ENCODE measurements at places on chromosomes 7 and 10.

DNA sequence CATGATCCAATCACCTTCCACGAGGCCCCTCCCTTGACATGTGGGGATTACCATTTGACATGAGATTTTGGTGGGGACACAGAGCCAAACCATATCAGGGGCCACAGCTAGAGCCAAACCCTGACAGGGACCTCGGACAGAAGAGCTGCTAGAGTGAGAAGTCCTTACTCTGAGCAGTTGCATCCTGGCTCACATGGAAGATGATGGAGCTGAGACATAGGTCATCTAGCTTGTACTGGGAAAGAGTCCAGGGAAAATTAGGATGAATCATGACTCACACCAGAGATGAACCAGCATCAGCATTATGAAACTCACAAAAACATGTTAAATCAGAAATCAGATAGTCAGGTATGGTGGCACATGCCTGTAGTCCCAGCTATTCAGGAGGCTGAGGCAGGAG lies 12.8 kb upstream of the FMC1 start:
- no peaks in the 10 kb centered on the region for H3K4me1 ChIP-seq
- DNase-seq, result no peak
- H3K36me3 ChIP-seq, result no peaks in the 10 kb centered on the region

DNA sequence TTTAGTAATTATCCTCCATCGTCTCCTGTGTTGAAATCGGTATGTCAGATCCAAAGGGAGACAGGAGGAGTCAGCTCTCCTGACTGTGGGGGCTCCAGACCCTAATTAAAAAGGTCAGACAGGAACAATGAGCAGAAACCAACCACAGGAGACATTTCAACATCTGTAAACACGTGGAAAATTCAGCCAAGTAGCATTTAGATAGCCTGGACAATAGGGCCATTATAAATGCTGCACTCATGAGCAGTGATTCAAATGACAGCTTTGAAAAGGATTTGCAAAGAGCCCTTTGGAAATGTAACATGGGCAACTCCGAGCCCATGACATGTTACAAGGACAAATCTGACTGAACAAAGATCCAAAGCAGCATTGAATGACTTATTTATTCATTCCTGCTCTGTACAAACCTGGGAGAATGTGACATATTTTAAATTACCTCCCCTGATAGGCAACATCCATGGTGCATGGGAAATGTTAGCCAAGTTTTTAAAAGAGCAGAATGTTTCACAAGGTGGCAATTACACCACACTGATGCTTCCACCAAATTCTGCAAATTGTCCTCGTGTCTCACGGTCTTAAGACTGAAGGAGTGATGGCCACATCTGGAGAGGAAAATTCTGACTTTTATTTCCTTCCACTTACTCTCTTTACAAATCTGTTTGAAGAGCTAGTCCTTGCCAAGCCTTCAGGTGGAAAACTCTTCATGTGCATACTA lies 113.3 kb upstream of the KMT2E start:
- peaks cover 16% of the 10 kb centered on the region for H3K4me1 ChIP-seq
- no peak overlapping the region for H3K27ac ChIP-seq
- no peak for DNase-seq
- no peaks in the 10 kb centered on the region for H3K27me3 ChIP-seq

- H3K4me1 ChIP-seq, result no peaks in the 10 kb centered on the region
- no peak overlapping the region for H3K4me3 ChIP-seq
- H3K36me3 ChIP-seq, result no peaks in the 10 kb centered on the region
- no peaks in the 10 kb centered on the region for H3K27me3 ChIP-seq
Observed at GRCh38 chr7:83362871-83363550, 200.3 kb upstream of the PCLO start.

GRCh38 chr7:4681886-4682620 lies at the start of gene FOXK1:
FOXK1 (plus strand) TSS chr7:4682295; CDS start chr7:4682309, 14 bp downstream.
- peaks cover 27% of the 10 kb centered on the region for H3K4me1 ChIP-seq
- DNase-seq, result peak; percentile 49

DNA sequence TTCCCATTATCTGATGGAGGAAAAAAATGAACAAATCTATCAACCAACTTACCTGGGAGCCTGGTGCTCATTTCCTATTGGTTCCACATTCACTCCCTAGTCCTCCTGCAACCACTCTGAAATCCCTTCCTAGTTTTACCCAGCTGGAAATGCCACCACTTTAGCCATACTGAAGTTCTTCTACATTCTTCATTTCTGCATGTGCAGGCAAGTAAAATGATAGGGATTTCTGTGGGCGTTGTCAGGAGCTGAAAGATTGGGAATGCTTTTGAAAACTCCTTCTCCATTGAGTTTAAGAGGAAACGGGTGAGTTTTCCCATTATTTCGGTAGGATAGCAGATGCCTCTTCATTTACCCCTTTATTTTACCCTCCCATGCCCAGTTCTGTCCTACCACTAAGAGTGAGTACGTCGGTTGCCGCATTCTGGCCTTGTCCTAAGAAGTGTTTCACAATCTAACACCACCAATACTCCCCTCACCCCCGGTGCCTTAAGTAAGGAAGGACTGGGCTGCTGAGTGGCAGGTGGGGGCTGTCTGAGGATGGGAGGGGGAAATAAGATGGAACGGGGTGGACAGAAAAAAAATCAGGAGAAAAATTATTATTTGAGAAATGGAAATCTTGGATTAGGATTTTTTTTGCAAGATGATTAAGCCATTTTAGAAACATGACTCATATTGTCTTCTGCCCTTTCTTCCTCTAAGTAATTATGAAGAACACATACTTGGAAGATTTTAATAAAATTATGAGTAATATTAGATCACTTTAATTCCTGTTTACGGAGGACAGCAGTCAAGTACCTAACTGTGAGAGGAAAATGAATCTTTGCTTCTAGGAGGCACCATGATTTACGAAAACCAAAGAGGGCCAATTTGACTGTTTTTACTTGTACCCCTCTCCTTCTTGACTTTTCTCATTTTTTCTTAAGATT lies 13.2 kb upstream of the TAS2R60 start:
- no peaks in the 10 kb centered on the region for H3K27me3 ChIP-seq
- no peak overlapping the region for H3K4me3 ChIP-seq
- peaks cover 12% of the 10 kb centered on the region for H3K36me3 ChIP-seq
- H3K27ac ChIP-seq, result peak overlapping the region; percentile 70

DNA sequence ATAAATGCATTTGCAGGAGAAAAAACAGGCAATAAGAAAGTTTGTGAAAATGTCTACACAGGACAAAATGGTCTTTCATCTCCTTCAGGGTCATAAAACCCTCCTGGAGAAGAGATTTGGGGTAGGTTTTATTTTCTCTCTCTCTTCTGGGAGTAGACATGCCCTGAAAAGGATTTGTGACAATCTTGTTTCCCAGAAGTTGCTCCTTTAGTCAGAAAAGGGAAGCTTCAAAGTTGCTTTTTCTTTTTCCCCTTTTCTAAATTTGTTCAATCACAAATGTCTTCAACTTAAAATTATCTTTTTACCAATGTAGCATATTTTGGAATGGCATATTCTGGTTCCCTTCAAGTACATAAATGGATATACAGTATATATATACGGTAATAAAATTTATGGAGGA lies 9.4 kb upstream of the ANKRD22 start:
- no peak for DNase-seq
- H3K27ac ChIP-seq, result no peak overlapping the region
- no peak overlapping the region for H3K4me3 ChIP-seq

- H3K4me1 ChIP-seq, result no peaks in the 10 kb centered on the region
- DNase-seq, result no peak
- H3K27me3 ChIP-seq, result no peaks in the 10 kb centered on the region
- no peaks in the 10 kb centered on the region for H3K36me3 ChIP-seq
- H3K4me3 ChIP-seq, result no peak overlapping the region
Observed at GRCh38 chr10:110698782-110699201, 54.7 kb downstream of the RBM20 start.

DNA sequence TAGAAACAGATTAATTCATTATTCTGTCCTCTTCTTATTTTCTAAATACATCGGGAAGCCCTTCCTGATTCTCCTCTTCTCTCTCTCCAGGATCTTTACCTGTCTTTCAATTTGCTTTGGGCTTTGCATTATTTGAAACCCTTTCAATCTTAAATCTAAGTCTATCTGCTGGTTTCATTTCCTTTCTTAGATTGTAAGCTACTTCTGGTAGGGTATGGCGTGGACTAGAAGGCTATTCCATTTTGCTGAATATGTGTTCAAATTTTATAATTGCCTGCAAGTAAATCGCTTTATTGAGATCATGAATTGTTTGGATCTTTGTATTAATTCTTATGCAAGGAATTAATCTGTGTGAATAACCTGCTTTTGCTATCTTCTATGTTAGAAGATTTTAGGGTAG lies 11.1 kb downstream of the STAM start:
- H3K36me3 ChIP-seq, result peaks cover 14% of the 10 kb centered on the region
- no peak overlapping the region for H3K4me3 ChIP-seq
- H3K4me1 ChIP-seq, result peaks cover 2% of the 10 kb centered on the region
- H3K27ac ChIP-seq, result no peak overlapping the region
- H3K27me3 ChIP-seq, result no peaks in the 10 kb centered on the region

DNA sequence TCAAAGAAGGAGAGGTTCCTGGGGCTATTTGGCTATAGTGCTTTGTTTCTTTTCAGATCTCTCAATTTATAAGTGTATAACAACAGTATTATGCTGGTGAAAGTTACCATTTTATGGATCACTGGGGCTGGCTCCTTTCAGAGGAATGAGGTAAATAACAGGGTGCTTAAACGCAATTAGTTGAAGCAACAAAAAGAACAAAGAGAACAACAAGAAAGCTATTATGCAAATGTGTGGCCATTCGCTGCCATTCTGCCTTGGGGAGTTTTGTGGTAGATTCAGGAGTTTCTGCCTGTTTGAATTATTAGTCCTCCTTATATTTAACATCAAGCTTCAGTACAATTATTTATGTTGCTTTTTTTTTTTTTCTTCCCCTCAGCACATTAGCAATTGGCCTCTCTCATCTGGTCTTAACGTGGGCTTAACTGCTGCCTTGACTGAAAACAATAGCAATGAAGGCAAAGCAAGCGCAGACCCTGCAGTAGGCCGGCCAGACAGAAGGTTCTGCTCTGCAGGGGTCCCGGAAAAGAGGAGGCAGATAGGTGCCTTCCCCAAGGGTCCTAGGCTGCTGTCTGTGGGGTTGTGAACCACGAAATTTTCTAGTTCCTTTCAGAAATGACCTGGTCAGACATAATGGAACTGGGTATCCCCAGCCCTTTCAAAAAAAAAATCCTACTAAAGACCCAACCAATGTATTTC lies 339.9 kb upstream of the PODXL start:
- H3K36me3 ChIP-seq, result no peaks in the 10 kb centered on the region
- DNase-seq, result no peak
- H3K4me3 ChIP-seq, result no peak overlapping the region
- H3K27me3 ChIP-seq, result no peaks in the 10 kb centered on the region

DNA sequence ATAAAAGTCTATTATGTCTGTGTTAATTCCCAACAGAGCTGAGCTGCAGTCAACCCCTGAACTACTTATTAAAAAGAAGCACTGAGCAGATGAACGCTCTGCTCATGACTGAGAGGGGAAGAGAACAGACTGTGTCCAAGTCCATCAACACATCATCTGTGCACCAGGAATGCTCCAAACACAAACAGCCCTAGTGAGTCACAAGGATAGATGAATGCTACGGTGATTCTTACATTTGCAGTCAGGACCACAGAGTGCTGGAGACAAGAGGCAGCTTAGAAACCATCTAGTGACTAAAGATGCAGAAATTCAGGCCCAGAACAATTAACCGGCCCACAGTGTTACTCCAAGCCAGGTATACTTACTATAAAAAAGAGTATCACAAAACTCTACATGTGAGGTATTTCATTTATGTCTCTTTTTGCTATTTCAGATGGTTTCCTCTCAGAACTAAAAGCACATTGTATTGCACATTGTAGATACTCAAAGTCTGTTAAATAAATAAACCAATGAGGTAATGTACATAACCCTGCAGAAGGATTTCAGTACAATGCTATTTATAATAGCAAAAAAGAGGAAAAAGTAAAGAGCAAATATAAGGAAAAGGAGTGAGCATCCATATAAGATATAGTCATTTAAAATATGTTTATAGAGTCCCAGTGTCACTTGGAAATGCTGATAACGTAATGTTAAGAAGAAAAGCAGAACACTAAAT lies 159.2 kb downstream of the KCNMA1 start:
- no peak overlapping the region for H3K27ac ChIP-seq
- no peaks in the 10 kb centered on the region for H3K27me3 ChIP-seq
- H3K4me1 ChIP-seq, result no peaks in the 10 kb centered on the region
- DNase-seq, result no peak
- no peaks in the 10 kb centered on the region for H3K36me3 ChIP-seq

GRCh38 chr7:20647908-20648776 lies 32.7 kb downstream of the ABCB5 start:
- H3K4me3 ChIP-seq, result no peak overlapping the region
- no peak for DNase-seq
- H3K27me3 ChIP-seq, result no peaks in the 10 kb centered on the region
- no peaks in the 10 kb centered on the region for H3K36me3 ChIP-seq
- H3K27ac ChIP-seq, result no peak overlapping the region

GRCh38 chr10:55653531-55653930 lies 707.5 kb downstream of the ZWINT start:
- H3K36me3 ChIP-seq, result no peaks in the 10 kb centered on the region
- no peak overlapping the region for H3K27ac ChIP-seq
- no peak overlapping the region for H3K4me3 ChIP-seq
- no peaks in the 10 kb centered on the region for H3K27me3 ChIP-seq

GRCh38 chr7:8783229-8783628 lies 349.8 kb downstream of the NXPH1 start:
- no peak overlapping the region for H3K27ac ChIP-seq
- H3K36me3 ChIP-seq, result no peaks in the 10 kb centered on the region
- H3K4me3 ChIP-seq, result no peak overlapping the region
- H3K4me1 ChIP-seq, result no peaks in the 10 kb centered on the region
- H3K27me3 ChIP-seq, result no peaks in the 10 kb centered on the region

DNA sequence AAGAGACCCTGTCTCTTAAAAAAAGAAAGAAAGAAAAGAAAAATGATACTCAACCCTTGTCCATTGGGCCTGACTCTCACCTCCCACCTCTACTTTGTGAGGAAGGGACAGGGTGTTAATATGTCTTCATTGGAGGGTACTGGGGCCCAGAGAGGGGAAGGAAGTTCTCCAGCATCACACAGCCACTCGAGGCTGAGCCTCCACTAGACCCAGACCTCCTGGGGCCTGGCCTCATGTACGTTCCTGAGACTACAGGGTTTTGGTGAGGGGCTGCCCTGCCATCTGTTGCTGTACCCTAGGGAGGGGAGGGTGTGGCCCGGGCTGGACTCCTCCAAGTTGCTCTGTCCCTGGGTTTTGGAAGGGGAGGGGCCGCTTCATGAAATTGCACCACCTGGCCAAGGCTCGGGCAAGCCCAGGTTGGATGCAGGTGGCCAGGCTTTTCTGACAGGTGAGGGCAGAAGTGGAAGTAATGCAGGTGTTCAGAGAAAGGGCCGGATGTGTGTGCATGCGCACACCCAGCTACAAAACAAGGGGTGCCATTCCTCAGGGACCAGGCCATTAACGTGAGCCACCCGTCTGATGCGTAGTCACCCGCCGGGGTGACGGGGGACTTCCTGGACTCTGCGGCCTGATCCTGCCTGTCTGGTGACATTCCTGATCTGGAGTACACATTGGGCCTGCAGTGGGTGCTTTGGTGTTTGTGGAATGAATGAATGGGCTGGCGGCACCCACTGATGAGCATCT lies 21.7 kb downstream of the GTF2IRD1 start:
- H3K4me1 ChIP-seq, result peaks cover 10% of the 10 kb centered on the region
- H3K27ac ChIP-seq, result no peak overlapping the region
- no peaks in the 10 kb centered on the region for H3K36me3 ChIP-seq
- DNase-seq, result no peak

GRCh38 chr7:15612205-15612604 lies 50.4 kb upstream of the AGMO start:
- DNase-seq, result no peak
- no peaks in the 10 kb centered on the region for H3K4me1 ChIP-seq
- no peaks in the 10 kb centered on the region for H3K36me3 ChIP-seq

GRCh38 chr7:36013246-36014014 lies 139.6 kb upstream of the EEPD1 start:
- no peaks in the 10 kb centered on the region for H3K4me1 ChIP-seq
- no peaks in the 10 kb centered on the region for H3K36me3 ChIP-seq
- no peak for DNase-seq
- no peak overlapping the region for H3K4me3 ChIP-seq
- no peaks in the 10 kb centered on the region for H3K27me3 ChIP-seq
- no peak overlapping the region for H3K27ac ChIP-seq
